Motor neuron (in vitro differentiated cells): ENCODE measurements at places on chromosomes 12 and 14.
A peak's percentile ranks its signal among the peaks of the same experiment; 100 is the strongest.

DNA sequence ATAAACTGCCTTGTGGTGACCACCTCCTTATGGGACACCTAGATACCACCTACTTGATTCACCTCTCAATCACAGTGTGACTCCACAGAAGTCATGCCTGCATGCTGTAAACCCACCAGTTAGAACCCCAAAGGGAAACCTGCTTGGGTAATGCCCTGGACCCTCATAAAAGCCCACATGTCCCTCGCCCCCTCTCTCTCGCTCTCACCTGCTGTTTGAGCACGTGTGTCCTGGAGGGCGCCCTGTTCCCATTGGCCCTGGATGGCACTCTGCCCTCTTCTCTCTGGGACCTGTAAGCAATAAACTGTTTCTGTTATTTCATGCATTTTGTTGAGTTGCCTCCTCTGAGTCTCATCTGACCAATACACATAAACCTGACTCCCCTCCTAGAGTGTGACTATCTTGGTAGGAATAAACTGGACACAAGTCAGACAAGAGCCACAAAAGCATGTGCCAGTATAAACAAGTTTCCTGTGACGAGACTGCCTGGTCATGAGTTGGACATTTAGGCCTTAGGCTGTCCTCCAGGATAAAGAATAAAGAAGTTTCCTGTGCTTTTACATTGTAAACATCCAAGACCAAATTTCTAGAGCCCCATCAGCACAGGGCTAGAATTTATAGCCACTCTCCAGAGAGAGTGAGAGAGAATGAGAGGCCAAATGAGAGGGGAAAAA, 8.6 kb downstream of the IFI27L2 start:
- ATAC-seq = no peak

DNA sequence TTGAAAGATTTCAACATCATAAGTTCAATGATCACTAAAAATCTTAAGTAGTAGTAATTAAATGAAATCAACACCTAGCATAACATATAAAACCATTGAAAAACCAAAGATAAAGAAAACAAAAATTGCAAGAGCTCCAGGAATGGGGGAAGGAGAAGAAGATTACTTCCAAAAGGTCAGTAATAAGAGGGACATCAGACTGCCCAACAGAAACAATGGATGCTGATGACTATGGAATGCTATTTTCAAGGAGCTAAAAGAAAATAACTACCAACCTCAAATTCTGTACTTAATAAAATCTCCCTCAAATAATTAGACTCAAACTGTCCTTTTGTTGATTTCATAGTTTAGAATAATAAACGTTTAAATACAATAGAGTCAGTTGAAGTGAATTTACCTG, 314.5 kb upstream of the LMO3 start:
- ATAC-seq = no peak

DNA sequence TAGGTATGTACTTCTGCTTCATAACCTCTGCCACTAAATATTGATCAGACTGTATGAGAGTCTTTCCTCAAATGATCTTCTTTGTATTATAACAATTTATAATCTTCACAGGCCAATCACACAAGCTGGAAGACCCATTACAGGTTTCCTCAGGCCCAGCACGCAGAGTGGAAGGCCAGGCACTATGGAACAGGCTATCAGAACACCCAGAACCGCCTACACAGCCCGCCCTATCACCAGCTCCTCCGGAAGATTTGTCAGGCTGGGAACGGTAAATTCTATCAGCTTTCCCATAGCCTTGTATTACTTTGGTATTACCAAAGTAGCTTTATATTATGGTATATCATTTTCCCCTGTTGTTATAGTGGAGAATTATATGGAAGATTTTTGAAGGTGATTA, 16.5 kb downstream of the TTC8 start:
- no peak for ATAC-seq

GRCh38 chr12:70719672-70720420, 82.6 kb upstream of the PTPRB start:
- ATAC-seq = peak; percentile 54

DNA sequence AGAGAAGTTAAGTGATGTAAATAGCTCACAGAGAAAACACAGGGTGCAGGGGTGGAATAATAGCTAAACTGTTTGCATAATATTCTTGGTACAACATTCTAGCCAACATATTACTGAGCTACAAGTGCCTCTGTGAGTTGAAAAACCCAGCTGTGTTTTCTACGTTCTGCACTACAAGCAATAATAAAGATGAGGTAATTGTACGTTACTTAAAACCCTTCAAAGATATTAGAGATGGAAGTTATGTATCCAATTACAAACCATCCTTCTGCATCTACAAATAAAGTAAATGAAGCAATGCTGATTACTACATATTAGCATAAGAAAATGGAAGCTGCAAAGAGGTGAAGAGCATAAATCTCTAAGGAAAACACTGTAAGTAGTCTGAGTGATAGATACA, 271.4 kb downstream of the SSPN start:
- no peak for ATAC-seq

DNA sequence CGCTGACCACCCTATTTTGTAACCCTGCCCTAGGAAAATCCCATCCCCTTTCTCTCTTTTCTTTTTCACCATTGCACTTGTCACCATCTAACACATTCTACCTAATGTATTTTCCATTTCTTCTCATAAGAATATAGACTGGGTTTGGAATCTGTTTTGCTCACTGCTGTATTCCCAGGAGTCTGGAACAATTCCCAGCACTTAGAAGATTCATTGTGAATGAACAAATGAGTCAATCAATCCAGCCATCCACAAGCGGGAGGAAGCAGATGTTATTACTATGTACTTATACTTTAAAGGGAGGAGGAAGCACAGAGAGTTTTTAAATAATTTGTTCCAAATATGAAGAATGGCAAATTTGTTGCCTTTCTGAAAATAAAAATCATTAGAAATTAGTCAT, 142.1 kb downstream of the KIF21A start:
- ATAC-seq = no peak

DNA sequence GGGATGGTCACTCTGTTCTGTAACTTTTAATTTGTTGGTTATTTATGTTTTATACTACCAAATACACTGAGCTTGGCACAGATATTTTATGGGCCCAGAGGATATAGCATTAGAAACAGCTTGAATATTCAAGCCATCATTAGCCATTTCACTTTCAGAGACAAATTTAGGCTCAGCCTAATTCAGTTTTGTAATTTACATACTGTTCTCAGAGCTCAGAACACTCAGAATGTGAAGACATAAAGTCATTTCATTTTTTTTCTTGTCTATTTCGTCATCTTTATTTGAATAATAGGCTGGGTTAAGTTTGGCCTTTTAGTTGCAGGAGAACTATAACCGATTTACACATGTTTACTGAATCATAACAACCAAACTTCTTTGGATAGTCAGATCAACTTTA, 361.7 kb downstream of the SNAPC1 start:
- no peak for ATAC-seq
